ENCODE measurements at places on chromosomes 7 and 10.

GRCh38 chr10:122331100-122331499 lies 43.4 kb upstream of the PLEKHA1 start:
- no peak for DNase-seq

DNA sequence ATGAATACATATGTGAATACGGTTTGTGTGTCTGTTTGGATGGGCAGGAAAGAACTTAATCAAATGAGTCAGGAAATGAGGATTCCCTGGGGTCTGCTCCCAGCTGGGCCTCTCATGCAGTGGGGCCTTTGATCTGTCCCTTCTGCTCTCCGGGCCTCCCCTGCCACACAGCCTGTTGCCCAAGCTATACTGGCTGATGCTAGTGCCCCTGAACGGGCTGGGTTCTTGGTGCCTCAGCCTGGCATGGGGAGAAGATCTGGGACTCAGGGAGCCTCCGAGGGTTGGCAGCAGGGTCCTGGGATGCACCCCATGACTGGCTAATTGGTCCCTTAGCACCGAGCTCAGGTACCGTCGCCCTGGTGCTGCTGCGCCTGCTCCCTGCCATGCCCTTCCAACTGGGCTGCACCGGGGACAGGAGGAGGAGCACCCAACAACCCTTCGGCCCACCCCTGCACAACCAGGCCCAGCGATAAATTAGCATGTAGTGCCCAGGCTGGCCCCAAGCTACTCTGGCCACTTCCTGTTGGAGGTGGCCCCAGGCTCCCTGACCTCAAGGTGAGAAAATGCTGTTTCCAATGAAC lies 59.9 kb upstream of the DUSP5 start:
- DNase-seq = no peak

DNA sequence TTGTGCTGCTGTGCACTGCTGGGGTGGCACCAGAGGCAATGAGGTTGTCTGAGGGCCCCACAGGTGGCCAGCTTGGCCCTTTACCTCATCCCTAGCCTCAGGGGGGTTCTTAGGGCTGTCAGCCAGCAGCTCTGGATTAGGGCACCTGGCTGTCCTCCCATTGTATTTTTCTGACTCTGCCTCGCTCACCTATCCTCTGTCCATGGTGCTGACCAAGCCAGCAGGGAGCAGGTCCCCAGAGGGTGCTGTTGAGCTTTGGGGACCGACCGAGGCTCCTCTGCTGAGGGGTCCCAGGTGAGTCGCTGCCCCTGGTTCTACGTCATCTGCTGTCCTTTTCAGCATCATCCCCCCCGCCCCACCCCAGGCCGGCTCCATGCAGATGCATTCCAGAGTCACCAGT lies 32.1 kb upstream of the ZNF735 start:
- DNase-seq = no peak

DNA sequence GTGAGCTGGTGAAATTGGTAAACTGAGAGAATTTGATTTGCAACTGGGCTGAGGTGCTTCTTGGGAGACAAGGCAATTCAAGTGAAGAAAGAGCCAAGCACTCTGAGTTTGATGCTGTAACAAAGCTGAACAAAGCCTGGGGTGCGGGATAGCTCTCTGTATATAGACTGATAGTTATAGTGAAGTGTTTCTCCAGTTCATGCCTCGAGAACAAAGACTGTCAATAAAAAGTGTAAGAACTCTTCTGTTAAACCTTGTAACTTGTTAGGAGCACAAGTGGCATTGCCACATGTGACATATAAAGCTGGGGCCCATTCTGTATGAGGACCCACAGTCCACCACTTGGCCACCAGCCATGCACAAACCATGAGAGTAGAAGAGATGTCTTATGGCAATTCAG lies 11.3 kb upstream of the PNPLA8 start:
- no peak for DNase-seq

GRCh38 chr7:5838761-5839500 lies 41.7 kb upstream of the OCM start:
- no peak for DNase-seq

DNA sequence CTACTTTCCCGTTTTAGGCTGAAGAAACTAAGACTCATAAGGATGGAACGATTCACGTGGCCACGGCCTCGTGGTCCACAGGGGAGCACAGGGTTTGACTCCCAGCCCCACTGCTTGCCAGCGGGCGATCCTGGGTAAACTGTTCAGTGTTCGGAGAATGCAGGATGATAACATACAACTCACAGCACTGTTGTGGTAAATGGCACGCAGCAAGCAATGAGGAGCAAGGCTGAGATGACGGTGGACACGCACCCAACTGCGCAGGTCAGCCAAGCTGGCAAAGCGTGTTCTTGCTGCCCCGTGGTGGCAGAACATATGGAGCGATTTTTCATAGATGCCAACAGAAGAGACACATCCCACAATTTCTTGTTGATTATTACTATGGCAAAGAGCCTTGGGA lies 272.7 kb downstream of the DNAJB6 start:
- no peak for DNase-seq

Measured in AG09319 (cell line).